Body of pancreas (tissue), 4 donors: ENCODE measurements at places on chromosomes 11 and 22.
A peak's percentile ranks its signal among the peaks of the same experiment; 100 is the strongest.

- DNase-seq = peak; percentile 85
Observed at GRCh38 chr11:68297812-68298658, 14.4 kb upstream of the LRP5 start.

DNA sequence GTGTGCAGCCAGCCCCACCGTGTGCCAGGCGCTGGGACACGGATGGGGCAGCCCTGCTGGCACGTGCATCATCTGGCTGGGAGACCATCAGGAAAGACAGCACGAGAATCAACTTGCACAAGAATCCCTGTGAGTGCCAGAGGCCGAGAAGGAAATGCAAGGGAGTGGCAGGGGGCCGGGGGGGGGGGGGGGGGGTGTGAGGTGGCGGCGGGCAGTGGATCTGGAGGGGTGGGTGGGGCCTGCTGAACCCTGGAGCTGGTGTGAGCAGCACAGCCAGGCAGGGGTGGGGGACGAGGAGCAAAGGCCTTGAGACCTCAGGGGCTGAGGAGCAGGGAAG lies 14.0 kb upstream of the FLRT1 start:
- no peak for DNase-seq

DNA sequence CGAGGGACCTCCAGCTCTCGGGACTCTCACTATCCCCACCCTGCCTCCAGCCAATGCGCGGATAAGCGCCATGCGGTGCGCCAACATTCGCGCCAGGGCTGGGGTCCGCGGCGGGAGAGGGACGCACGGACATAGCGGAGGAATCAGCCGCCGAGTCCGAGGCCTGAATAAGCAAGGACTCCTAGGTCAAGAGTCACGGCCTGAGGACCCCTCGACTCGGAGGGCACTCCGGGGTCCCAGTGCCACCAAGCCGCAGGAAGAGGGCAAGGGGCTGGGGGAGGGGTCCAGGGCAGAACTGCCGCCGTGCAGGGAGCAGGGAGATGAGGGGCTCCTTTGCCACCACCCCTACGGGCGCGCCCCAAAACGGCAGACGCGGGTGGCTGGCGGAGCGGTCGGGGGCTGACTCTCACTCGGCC lies 552 bp downstream of the DSCAML1 start:
- no peak for DNase-seq

DNA sequence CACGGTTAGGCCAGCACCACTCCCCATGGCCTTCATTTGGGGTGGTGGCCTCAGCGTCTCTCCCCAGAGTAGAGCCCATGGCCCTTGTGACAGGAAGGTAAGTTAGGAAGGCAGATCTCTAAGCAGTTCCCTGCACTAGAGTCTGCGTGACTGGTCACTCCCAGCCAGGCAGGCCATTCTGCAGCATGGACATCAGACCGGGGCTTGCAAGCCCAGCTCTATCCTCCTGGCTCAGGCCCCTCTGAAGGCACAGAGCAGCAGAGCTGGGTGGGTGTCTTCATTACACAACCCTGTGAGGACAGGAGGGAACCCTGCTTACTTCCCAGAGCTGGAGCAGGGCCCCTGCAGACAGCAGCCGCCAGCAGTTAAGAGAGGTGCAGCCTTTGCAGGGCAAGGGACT lies 77.3 kb downstream of the PIWIL3 start:
- DNase-seq = no peak

- DNase-seq = no peak
Observed at GRCh38 chr11:23923357-23923756, 573.5 kb upstream of the LUZP2 start.

- DNase-seq = no peak
Observed at GRCh38 chr11:87391496-87391895, 353.8 kb downstream of the TMEM135 start.

GRCh38 chr11:76265771-76266241 lies 59.5 kb upstream of the WNT11 start:
- DNase-seq = peak; percentile 31

- DNase-seq = no peak
Observed at GRCh38 chr22:37095113-37095512, 14.4 kb downstream of the TMPRSS6 start.

DNA sequence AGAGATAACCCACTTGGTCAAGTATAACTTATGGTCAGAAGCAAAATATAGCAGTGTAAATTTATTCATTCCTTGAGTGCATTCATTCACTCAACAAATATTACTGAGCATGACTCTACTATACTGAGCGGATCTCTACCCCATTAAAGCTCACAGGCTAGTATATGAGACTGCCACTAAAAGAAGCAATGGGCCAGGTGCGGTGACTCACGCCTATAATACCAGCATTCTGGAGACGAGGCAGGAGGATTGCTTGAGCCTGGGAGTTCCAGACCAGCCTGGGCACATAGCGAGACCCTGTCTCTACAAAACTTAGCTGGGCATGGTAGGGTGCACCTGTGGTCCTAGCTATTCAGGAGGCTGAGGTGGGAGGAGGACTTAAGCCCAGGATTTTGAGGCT lies 197.6 kb upstream of the BLID start:
- DNase-seq = no peak
